ENCODE measurements at places on chromosomes 6 and 20.

GRCh38 chr6:146358431-146359046 is 185.1 kb upstream of the RAB32 start:
- DNase-seq: no peak

DNA sequence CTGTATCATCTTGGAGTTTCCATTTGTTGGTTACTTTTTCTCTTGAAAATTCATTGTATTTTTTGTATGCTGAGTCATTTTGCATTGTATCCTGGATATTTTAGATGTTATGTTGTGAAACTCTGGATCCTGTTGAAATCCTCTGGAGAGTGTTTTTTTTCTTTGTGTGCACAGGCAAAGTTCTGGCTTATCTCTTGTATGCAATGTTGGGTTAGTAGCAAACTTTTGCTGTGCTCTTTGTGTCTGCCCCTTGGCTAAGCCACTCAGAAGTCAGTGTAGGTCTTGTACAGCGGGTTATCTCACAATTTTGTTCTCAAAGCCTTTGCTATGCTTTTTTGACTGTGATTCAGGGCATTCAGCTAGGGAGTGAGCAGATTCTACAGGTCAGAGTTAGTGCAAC is 29.1 kb upstream of the LMBRD1 start:
- no peak for DNase-seq

DNA sequence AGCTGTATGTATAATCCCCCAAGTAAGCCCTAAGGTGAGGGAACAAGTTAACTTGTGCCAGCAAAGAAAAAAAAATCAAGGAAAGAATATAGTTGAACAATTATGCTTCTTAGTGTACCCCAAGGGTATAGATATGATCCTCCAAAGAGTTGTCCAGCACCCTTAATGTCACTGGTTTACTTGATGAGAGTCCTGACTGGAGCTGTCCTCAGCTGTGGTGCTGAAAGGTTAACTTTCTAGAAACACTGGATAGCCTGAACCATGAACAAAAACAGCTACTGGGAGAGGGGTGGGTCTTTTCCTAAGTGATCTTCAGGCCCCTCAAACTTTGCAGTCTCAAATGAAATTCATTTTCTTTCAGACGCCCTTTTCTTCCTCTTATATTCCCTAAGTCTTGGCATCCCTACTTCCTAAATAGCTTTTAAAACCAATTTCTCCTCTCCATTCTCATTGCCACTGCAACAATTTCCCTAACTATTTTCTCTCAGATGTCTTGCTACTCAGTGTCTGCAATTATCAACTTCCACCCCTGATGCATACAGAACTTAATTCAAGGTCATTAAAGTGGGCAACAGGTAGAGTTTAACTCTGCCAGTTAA is 83.5 kb upstream of the PROKR2 start:
- DNase-seq: no peak

GRCh38 chr20:5489601-5490000 is 172.8 kb upstream of the PROKR2 start:
- no peak for DNase-seq

- DNase-seq: no peak
Measured at GRCh38 chr6:146489468-146490151, 54.0 kb upstream of the RAB32 start.

GRCh38 chr6:75946146-75946831 is 126.2 kb downstream of the IMPG1 start:
- no peak for DNase-seq

- DNase-seq: no peak
Measured at GRCh38 chr6:6515691-6516607, 72.6 kb upstream of the LY86 start.

DNA sequence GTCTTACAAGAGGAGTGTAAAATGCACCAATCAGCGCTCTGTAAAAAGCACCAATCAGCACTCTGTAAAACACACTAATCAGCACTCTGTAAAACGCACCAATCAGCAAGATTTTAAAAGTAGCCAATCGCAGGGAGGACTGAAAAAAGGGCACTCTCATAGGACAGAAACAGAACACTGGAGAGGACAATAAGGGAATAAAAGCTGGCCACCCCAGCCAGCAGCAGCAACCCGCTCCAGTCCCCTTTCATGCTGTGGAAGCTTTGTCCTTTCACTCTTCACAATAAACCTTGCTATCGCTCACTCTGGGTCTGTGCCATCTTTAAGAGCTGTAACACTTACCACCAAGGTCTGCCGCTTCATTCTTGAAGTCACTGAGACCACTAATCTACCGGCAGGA is 1.7 kb upstream of the AIG1 start:
- no peak for DNase-seq

DNA sequence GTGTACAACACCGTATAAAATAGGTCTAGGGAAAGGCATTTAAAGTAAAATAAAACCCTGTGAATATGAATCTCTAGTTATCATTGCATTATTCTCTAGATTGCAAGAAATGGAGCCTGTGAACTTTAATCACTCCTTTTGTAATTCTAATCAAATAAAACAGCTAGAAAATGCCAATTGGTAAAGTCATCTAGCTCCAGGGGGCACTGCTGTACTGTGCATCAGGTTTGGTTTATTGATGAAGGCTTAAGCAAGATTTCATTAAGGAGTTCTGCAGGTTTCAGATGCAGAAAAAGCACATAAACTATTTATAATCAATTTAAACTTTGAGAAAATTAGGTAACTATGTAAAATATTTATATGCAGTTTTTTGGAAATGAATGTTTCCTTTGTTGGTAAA is 645.0 kb downstream of the PHF3 start:
- DNase-seq: no peak

DNA sequence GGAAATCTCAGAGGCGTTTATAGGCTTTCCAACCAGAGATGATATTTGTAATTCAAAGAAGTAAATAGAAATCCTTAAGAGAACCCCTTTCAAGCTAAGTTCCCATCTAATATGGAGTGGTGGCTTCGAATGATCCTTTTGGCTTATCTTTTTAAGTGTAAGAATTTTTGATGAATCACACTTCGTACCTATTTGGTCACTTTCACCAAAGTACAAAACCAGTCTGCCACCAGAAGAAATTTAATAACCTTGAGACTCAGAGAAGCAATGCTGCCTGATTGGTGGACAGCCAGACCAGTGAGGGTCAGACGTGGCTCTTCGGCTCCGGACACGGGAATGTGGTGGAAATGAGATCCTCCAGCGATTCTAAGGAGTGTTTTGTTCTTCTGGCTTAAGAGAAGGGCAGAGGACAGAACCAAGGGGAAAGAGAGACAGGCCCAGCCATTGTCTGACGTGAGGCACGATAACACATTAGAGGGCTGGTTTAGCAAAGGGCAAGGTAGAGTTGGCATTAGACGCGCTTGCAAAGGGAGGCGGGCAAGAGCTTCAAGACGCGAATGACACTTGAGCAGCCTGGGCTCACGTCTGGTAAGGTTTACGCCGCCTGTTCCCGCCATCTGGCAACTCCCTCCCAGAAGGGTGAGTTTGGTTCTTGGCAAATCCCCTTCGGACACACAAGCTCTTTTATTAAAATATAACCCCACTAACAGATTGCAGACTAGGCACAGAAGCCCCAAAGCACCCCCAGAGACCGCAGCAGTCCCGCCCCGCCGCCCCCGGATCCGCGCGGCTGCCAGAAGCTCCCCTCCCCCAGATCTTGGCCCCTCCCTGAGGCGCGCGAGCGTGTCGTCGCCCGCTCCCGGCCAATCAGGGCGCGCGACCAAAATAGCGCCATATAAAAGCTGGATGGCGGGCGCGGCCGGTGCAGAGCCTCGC is 50.0 kb upstream of the EZR start:
- peak; percentile 97 for DNase-seq

DNA sequence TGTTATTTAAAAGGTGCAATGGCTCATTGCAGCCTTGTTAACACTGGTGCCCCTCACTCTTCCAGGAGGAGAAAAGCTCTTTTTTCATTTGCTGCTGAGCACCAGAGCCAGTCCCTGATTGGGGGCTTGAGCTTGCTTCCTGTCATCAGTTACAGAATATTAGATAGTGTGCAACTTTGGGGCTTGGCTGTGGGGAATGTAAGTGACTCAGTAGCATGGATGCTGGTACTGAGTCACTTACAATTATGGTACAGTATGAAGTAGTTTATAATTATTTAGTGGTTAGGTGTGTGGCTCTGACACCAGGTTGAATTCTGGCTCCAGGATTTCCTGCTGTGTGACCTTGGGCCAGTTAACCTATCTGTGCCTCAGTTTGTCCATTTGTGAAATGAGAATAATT is 37.6 kb downstream of the ANKS1A start:
- no peak for DNase-seq

- DNase-seq: no peak
Measured at GRCh38 chr20:11366660-11367059, 551.0 kb upstream of the BTBD3 start.

DNA sequence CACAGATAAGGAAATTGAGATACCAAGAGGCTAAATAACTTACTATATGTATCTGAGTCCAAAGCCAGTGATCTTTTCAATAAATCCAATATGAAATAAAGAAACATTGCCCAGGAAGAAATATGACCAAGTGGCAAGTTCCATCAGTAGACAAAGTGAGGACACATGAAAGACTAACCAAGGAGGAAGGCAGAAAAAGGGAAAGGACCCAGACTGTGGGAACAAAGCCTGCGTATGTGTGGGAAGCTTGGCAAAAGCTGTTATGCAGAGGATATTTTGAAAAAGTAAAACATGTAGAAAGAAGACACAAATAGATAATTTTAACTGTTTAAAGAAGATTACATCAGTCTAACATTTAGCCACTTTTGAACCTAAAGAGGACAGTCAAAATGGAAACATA is 264.4 kb upstream of the PRDM1 start:
- DNase-seq: no peak

- no peak for DNase-seq
Measured at GRCh38 chr20:6295867-6296256, 173.0 kb upstream of the FERMT1 start.

- no peak for DNase-seq
Measured at GRCh38 chr20:35979544-35979943, 11.2 kb downstream of the CNBD2 start.

DNA sequence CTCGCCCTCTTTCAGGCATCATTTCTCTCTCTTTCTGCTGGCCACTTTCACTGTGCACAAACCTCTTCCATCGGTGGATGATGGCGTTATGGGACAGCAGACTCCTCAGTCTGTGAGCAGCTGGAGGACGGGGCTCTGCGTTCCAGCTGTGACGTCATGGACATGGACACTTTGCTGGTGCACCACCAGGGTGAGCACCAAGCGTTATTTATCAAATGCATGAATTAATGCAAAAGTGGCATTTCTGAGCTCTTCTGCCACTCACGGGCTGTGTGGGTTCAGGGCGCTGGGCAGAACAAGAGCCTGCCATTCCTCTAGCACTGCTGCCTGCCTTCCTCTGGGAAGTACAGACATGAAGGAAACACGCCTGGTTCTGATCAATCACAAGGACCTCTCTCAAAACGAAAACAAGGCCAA is 82.9 kb upstream of the MPC1 start:
- no peak for DNase-seq

DNA sequence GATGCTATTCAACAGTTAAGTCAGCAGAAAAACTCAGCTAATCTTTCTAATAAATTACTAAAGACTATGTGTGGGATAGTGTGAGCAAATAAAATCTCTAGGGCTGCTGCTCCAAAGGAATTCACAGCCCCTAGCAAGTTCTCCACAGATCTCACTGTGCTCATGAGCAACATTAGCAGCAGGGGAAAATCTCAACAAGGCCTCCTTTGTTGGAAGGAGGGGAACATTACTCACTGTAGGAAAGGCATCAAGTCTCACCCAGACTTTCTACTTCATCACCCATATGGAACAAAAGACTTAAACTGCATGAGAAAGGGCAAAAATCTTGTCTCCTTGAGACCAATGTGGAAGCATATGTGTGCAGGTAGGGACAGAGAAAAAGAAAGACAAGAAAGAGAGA is 726.4 kb upstream of the SLC35B3 start:
- no peak for DNase-seq

GRCh38 chr6:38320843-38321242 is 318.9 kb downstream of the BTBD9 start:
- no peak for DNase-seq

DNA sequence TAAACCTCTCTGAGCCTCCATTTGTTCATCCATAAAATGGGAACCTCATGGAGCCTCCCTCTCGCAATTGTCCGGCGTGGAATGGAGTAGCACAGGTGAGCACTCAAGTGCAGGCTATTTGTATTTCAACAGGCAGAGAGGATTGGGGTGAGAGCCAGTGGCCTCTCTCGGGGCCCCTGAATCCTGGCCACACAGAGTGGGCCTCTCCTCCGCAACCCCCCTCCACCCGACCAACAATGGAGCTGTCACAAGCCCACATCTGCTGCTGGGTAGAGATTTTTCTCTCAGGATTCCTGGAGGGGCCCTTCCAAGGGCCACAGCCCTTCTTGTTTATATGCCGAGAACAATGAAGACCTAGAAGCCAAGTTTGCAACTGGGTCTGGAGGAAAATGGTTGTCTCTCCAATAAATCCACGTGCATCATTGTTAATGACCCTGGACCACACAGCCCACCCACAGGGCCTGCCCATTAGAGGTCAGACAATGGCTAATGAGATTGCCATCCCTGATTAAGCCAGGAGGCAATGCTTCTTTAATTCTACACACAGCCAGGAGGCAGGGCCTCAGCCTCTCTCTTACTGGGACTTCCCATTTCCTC is 233.0 kb downstream of the ANKRD60 start:
- DNase-seq: no peak

- no peak for DNase-seq
Measured at GRCh38 chr20:61354501-61354900, 102.4 kb downstream of the CDH4 start.

- DNase-seq: no peak
Measured at GRCh38 chr20:43151901-43152300, 37.8 kb downstream of the PTPRT start.

DNA sequence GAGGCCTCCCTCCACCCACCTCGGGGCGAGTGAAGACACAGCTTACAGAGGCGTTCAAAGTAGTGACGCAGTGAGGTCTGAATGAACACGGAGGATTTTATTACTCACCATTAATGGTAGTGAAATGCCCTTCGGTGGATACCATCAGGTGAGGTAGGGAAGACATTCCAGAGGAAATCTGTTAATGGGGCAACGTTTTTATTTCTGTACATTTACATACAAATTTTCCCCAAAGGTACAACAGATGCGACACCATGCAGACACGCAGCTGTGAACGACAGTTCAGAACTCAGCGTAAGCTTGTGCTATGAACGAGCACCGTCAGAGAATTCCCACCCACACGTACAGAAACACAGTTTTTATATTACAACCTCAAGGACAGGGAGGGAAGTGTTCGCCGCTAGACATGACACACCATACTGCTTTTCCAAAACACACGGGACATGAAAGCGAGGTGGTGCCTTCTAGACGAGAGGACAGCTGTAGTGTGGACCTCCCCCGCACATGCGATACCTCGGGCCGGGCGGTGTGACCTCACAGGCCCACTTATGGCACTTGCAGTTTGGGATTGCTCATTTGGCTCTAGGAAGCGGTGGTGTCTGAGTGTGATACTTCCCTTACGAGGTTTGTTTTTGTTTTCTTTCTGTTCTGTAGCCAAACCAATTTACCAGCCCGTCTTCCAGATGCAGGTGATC is 10.7 kb downstream of the PSMG4 start:
- no peak for DNase-seq

All from CD4-positive, alpha-beta T cell treated with Interleukin-4 for 4 hours (primary cell).